Activated gamma-delta T cell treated with Interleukin-2 at 50 U/mL for 16 hours (primary cell): ENCODE measurements at places on chromosomes 4 and X.

DNA sequence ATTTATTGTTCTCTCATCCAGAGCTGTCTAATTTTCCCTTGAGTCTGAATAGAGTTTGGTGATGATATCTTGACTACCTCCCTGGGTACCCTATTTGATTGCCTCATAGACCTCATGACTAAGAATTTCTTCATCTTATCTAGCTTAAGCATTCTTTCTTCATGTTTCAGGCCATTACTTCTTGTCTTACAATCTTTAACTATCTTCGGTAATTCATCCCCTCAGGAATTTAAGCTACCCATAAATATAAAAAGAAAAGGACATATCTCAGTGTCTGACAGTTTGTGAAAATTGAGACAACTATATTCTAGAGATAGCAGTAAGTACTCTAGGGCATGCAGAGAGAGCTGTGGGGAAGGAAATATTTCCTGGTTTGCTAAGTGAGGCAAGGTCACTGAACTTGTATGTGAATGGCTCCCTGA, 466.1 kb upstream of the GRID2 start:
- DNase-seq, result no peak

DNA sequence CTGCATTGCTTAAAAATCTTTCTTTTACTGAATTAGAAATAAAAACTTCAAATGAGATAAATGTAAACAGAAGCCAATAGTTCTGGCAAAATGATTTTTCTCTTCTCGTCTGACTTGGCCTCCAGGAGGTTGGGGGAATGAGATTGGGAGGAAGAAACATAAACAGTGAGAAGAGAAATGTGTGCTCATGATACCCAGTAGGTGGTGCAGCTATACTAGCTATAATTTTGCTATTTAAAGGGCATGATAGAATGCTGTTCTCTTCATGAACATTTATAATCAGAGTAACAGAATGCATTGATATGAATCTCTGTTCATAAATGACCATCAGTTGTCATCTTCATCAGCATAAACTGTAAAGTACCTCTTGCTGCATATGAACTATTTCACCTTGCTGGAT, 85.5 kb downstream of the TACR3 start:
- no peak for DNase-seq

GRCh38 chr4:64857815-64858214, 448.6 kb upstream of the TECRL start:
- DNase-seq, result no peak

DNA sequence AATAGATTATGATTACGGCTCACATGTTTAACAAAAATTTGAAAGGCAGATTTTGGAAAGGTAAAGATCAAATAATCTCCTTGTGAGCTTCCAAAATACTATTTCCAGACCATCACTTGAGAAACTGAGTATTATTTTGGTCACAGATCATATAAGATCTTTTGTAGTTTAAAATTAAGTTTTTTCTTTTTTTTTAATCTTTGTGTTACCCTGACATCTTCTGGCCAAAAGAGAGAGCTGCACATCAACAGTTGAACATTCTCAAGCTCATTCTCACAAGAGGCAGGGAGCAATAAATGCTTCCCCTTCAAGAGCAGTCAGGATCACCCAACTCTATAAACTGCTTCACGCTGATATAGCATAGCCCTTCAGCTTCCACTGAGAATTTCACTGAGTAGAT, 15.9 kb downstream of the TMEM192 start:
- no peak for DNase-seq

DNA sequence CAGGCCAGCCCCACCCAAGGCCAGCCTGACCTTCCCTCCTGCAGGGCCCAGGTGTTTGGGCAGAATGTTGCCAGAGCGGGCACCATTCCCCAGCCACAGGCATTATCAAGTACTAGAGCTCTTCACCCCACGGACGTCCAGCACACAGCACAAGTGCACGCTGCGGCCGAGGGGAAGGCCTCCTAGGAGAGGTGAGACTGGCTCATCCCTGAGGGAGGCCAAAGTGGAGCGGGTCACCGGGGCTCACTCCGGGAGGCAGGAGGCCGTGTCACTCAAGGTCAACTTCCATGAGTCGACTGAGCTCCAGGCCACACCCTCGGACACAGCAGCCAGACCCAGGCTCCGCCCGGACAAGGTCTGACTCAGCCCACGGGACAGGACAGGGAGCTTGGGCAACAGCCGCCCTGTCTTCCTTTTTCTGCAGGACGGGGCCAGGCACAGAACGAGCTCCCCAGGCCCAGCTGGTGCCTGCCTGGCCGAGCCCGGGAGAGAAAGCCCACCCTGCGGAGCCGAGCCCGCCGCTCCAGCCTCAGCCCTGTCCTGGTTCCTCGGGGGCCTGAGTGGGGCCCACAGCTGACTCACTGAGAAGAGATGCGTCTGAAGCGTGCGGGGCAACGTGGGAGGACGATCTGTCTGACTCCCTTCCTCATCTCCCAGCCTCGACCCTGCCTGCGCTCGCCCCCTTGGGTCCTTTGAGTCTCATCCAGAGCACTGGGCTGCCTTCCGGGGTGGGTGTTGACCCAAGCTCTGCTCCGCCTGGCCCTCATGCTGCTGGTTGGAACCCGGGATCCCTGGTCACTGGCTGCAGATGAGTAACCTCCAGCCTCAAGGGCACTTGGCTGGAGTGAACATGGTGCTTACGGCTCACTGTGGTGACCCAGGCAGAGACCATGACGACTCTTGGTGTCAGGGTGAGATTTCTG, 1.6 kb downstream of the SLC49A3 start:
- DNase-seq, result no peak

- no peak for DNase-seq
Measured at GRCh38 chr4:8552581-8553205, 27.5 kb upstream of the GPR78 start.

- no peak for DNase-seq
Measured at GRCh38 chr4:304969-305680, at the start of gene ZNF732. Gene ZNF732 (minus strand): TSS chr4:305474. CDS start chr4:305310, 164 bp downstream.

- DNase-seq, result no peak
Measured at GRCh38 chr4:82562564-82562854, 721 bp upstream of the TMEM150C start.

DNA sequence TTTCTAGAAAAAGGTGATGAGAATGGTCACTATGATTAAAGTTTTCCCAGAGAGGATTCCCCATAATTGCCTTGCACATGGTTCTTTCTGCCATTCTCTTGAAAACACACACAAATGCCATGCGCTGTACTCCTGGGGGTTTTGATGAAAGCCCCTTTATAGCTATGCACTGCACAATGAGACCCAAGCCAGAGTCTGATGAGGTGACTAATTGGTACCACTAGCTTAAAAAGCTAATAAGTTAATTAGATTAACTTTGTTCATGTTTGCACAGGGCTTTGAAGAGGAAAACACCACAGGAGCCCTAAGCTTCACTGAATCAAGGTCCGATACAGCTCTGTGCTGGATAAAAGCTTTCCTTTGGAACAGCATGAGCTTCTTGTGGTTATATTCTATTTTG, 132.2 kb downstream of the NKX6-1 start:
- no peak for DNase-seq

DNA sequence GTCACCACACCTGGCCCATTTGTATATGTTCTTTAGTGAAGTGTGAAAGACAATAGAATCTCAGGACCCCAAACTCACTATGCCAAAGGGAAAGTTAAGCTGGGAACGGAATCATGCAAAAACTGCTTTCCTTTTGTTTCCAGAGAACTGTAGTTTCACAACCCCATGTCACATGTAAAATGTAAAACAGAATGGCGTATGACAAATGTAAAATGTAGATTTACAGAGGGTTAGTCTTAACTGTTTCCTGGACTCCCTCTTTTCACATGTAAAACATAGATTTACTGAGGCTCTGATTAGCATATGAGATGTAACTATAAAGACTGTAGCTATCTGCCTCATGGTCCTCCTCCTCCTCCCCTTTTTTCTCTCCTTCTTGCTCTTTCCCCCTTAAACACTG, 66.3 kb downstream of the ABLIM2 start:
- no peak for DNase-seq

DNA sequence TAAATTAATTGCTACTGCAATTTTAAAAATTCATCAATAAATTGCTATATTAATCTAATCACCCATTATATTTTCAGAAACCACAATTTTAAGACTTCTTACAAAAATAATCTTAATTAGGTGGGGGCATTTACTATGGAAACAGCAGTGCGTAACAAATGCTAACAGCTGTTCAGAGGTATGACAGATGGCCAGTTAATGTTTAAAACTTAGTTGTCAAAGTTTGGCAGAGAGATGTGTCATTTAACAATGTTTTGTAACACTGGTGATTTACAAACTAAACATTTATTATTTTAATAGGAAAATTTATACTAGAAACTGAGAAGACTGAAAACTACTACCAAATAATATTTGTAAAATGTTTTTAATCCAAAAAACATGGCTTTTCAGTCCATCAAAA, 85.2 kb upstream of the GPR34 start:
- DNase-seq, result no peak

- DNase-seq, result no peak
Measured at GRCh38 chr4:175929441-175929840, 117.4 kb upstream of the GPM6A start.

DNA sequence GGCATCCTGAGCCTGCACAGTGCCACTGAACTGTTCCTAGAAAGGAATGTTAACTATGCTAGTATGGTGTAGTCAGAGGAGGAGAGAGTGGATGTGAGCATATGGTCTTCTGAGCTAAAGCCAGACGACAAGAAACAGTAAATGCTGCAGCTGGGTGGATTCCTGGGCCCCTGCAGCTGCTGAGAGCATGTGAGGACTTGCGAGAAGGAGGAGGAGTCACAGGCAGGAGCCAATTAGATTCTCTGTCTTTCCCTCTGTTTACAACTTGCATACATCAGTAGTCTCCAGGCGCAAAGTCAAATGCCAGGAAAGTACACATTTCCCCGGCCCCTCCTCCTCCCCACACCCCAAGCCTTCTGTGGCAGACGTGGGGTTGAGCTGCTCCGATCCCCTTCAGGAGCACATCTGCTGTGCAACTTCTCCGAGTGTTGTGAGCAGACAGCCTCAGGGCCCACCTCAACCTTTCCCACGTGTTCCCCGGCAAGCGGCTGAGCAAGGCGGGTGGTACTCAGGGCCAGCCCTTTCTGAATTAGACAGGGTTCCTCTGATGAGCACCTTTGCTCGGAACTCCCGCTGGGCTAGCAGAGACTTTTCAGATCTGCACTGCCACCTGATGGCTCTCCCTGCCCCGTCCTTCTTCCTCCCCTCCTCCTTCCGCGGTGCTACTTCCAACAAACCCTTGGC, 108.7 kb upstream of the ATP6AP2 start:
- DNase-seq, result no peak

DNA sequence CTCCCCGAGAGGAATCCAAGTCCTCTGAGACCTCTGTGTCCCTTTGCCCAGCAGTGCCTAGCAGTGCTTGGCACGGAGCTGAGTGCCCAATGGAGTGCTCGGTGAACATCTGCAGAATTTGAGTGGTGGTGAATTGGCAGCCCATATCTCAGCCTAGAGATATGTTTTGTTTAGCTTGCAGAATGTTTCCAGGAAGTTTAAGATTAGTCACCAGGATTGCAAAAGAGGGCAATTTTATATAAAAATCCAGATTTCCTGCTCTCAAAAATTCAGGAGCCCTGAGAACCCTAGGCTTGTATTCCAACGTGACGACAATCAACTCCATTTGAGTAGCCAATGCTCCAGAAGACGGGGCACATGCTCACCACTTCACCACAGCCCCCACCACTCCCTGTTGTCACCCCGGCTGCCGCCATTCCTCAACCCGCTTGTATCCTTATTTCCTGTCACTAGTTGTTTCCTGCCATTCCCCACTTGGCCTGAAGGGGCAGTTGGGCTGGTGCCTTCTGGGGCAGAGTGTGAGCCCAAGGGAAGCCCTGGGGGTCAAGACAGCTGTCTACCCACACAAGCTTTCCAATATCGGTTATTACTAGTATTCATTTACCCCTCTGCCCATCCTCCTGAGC, 116.9 kb downstream of the EFNB1 start:
- DNase-seq, result no peak
